Stimulated activated CD8-positive, alpha-beta memory T cell treated with anti-CD3 and anti-CD28 coated beads, Interleukin-4, amount 100 ng/mL, for 1 hour (primary cell): ENCODE measurements at places on chromosomes 11 and 22.

DNA sequence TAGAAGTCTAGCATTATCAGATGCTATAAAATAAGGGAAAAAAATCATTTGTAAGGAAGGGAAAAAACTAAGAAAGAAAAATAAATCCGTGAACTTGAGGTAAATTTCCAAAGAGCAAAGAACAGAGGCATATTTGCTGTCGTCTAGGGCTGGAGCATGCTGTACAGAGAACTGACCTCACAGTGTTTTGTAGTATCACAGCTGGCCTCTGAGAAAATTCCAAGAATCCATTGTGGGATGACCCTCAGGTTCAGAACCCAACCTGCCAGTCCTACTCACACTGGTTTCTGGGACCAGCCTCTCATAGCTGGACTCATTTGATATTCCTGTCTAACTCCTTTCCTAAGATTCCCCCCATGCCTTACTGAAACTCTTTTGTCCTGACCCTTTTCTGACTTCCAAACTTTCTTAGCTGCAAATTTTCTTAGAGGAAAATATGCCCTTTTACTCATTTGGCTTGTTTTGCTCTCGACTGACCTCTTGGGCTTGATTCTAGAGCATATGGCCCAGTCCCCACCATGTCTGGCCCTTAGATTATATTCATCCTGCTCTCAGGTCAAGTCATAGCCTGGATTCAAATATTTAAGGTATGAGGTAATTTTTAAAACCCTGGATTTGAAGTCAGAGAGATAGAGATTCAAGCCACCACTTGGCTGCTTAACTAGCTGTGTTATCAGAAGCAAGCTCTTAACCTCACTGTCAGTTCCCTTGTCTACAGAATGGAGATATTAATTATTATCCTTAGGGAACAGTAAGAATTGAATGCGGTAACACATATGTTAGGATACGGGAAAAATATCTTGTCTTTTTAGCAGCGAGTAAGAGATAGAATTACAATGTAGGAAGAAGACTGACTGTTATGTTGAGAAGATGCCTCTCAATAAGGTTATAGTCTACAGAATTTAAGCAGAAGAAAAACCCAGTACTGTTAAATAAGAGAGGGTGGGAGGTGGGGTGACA, 89.7 kb upstream of the KCNA4 start:
- DNase-seq = no peak

- DNase-seq = no peak
These were observed 49.8 kb upstream of the PLET1 start for GRCh38 chr11:112310419-112310818.

- no peak for DNase-seq
These were observed 95.6 kb downstream of the CTTN start for GRCh38 chr11:70493891-70494290.

DNA sequence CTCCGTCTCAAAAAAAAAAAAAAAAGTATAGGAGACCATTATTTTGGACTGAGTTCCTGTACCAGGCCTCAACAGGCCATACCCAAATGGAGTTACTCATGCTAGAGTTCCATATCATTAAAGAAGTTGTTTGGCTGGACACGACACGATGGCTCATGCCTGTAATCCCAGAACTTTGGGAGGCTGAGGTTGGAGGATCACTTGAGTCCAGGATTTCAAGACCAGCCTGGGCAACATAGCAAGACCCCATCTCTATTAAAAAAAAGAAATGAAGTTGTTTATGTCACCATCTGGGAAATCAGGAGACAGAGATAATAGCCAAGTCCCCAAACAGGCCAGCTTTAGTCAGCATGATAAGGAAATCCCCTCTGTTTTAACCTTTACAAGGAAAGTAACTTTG, 6.7 kb upstream of the FNBP4 start:
- DNase-seq = no peak

DNA sequence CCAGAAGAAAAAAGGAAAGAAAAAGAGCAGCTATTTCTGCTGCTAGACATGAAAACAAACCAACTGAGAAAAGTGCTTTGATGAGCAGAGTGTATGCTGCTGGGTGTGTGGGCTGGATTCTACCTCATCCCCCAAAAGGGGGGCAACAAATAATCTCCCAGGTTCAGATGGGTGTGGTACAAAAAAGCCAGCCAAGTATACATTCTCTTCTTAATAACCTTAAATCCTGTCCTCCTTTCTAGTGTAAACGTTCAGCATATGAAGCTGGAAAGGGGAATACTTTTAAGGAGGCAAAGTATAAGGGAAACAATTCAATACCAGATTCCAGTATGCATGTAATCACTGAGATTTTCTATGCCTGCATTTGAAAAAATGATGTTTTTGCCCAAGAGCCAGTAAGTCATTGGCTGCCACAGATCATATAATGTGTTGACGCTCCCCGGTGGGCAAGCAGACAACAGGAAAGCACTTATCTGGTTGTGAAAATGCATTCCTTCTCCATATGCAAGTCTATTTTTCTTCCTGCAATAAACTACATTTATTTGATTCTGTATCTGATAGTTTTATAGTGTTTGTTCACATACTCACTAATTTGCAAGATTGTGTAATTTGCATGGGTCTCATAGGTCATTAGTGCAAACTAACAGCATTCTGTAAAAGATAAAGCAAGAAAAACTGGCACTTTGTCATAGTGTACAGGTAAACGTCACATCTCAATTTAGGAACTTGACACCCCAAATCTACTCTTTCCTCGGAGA, 201.1 kb downstream of the CADM1 start:
- DNase-seq = no peak

GRCh38 chr11:65352783-65353182, 1.8 kb upstream of the TIGD3 start:
- DNase-seq = no peak

GRCh38 chr11:82041764-82042163, 691.9 kb downstream of the FAM181B start:
- no peak for DNase-seq

DNA sequence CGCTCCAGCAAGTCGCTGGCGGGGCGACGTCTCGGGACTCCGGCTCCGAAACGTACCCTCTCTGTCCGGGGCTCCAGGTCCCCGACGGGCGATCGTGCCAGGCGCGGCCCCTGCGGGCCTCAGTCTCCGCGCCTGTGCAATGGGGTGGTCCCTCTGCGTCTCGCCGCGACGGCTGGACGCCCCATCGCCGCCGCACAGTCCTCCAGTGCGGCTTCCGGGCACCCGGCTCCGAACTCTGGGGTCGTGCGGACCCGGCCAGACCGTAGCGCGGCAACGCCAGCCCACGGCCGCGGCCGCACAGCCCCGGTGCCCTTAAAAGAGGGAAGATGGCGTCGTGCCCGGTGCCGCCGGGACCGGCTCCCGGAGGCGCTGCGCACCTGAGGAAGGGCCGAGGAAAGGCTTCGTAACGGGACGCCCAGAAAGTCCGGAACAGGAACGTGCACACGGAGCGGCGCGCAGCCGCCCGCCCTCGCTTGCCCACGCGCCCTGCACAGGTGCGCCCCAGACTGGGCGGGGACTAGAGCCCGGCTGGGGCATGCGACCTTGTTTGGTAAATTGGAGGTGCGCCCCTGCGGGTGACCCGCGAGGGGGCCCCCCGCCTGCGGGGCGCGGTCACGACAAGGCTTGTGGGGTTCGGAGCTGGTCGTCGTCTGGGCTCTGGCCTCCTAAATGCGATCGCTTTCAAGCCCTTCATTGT, 525 bp downstream of the BIK start:
- no peak for DNase-seq

DNA sequence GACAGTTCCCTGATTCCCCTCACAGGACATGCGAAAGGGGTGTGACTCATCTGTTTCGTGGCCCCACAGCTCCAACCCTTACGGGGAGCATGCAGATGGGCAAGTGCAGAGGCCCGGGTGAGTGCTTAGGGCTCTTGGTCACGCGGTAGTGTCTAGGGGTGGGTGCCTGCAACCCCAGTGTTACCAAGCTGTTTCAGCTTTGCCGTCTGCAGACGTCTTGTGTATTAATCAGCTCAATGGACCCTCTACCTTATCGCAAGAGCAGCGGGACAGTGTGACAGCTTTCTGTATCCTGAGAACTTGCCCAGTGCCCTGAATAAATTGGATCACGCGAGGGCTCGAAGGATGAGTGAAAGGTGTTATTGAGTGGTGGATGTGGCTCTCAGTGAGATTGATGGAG, 816.4 kb upstream of the ANO3 start:
- DNase-seq = no peak

- DNase-seq = no peak
These were observed 9.7 kb downstream of the MCAM start for GRCh38 chr11:119307219-119307618.

- DNase-seq = no peak
These were observed 138.1 kb downstream of the TBC1D22A start for GRCh38 chr22:46900549-46900948.

DNA sequence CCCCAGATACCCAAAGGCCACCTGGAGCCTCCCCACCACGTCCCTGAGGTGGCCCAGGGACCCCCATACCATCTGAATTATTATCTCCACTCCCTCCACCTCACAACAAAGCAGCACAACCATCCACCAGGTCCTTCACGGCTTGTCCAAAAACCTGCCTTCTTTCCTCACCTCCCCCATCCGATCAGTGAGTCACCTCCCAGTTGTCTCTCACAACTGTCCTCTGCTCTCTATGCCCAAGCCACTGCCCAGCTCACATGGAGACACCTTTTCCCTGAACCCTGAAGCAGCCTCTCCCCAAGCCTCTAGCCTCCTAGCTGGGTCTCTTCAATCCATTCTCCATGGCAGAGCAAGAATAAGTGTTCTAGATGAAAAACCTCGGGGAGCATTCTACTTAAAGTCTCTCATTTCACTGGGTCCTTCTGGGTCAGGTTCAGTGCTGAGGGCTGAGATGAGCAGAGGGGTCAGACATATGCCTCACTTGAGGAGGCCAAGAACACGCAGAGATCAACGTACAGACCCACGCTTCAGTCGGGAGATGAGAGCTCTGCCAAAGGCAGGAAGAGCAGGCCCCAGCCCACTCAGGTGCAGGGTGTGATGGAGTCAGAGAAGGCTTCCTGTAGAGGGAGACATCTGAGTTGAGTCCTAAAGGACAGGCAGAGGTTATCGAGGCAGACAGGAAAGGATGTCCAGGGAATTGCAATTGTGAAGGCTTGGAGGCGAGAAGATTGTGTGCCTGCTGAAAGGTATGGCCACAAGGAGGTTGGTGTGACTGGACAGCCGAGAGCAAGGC, 74.7 kb downstream of the PDE2A start:
- no peak for DNase-seq

DNA sequence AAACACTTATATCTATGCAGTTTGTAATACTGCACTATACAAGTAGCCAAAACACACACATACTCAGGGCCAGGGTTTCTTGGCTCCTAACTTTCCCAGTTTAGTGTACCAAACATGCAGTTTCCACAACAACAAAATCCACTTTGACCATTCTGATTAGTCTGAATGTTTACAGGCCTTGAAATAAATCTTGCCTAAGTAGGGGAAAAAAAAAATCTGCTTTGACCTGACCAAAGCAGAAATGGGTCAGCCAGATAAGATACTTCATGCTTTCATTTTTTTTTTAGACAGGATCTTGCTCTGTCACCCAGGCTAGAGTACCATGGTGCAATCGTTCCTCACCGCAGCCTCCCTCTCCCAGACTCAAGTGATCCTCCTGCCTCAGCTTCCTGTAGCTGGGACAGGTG, 10.1 kb downstream of the PRR14L start:
- no peak for DNase-seq

DNA sequence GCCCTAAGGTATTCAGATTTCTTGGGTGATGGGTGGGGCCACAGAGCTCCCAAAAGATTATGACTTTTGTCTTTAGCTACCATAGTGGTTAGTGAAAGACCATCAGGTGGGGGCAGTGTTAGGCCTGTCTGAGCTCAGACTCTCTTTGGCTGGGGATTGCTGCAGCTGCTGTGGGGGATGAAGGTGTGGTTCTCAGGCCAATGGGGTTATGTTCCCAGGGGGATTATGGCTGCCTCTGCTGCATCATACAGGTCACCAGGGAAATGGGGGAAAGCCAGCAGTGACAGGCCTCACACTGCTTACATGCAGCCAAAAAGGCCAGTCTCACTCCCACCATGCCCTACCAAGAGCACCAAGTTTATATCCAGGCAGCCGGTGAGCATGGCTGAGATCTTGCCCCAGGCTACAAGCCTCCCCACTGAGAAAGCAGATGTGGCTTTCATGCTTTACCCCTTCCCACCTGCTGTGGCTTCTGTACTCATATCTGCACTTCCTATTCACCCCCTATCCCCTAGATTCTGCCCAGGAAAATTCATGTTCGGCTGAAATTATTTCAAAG, 24.8 kb downstream of the CNTF start:
- no peak for DNase-seq

- no peak for DNase-seq
These were observed 61.6 kb upstream of the CDON start for GRCh38 chr11:126124231-126124661.

GRCh38 chr11:36478700-36479329, 31.3 kb downstream of the TRAF6 start:
- DNase-seq = no peak

GRCh38 chr22:49789289-49790141, 38.2 kb downstream of the BRD1 start:
- DNase-seq = no peak

GRCh38 chr11:10908215-10908951, 50.5 kb upstream of the ZBED5 start:
- DNase-seq = no peak

- no peak for DNase-seq
These were observed 6.9 kb upstream of the COPB1 start for GRCh38 chr11:14506532-14506931.
